Stimulated activated CD4-positive, alpha-beta T cell treated with anti-CD3 and anti-CD28 coated beads, Interleukin-1b, Interleukin-23, amount 100 ng/mL, for 1 hour (primary cell): ENCODE measurements at places on chromosomes 16 and 17.

- no peak for DNase-seq
Observed at GRCh38 chr16:78277321-78278055, 178.0 kb downstream of the WWOX start.

GRCh38 chr16:54193665-54194333, 92.8 kb downstream of the IRX3 start:
- DNase-seq = no peak

DNA sequence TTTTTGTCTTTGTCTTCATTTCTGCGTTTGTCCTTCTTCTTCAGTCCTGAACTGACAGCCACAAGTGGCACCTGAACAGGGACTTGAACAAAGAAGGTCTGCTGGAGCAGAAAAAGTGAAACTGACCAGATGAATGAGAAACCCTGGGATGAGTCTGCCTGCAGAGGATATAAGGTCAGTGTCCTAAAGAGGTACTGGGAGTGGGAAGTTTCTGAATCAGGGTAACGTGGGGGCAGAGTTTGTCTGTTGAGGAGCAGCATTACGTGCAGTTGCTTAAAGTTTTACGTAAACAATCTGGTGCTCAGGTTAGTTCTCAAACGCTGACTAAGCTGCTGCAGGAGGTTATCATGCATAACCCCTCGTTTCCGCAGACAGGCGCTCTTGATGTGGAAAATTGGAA, 2057.6 kb downstream of the TP53TG3F start:
- no peak for DNase-seq

DNA sequence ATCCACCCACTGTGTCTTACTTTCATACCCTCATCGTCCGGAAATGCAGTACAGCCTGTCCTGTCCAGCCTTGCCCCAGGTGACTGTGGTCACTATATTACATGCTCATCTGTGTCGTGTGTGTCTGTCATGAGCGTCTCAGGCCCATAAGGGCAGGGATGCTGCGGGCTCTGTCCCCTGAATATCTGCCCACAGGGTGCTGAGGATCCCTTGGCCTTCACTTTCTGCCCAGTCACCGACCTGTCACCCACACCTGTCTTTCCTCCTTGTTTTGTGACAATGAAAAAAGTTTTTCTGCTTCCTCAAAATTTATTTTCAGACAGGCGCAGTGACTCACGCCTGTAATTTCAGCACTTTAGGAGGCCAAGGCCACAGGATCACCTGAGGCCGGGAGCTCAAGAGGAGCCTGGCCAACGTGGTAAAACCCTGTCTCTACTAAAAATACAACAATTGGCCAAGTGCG, 1.4 kb upstream of the CTRB1 start:
- no peak for DNase-seq

- no peak for DNase-seq
Observed at GRCh38 chr16:69762814-69763598, 874 bp downstream of the WWP2 start.

GRCh38 chr16:63005356-63005755, 969.1 kb upstream of the CDH8 start:
- DNase-seq = no peak

DNA sequence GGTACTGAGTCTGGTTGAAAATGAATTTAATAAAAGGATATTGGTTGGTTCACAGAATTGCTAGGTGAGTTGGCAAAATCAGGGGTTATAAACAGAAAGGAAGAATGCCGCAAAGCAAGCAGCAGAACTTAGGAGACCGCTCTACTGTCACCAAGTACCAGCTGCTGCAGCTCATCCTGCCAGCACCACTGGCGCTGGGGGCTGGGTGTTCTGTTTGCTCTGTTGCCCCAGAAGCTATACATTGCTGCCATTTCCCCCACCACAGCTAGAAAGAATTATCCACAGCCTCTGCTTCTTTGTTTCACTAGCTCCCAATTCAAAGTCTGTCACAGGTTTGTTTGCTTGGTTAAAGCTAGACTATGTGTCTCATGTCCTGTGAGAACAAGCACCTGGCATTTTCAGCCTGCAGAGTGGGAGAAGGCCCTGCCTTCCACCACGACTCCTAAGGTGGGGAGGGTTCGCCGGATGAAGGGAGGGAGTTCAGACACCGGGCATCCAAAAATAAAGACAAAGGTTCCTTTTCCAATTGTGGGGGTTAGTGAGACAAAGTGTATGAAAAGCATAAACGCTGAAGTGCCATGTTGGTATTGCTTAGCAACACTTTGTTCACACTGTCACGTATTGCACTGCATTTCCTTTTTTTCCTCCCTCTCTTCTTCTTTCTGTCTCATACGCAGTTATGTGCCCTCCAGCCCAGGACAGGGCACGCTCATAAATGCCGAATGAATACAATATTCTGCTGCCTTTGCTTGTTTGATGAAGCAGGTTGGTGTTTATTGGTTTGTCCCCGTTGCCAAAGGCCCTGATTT, 9.6 kb upstream of the CPD start:
- DNase-seq = no peak

DNA sequence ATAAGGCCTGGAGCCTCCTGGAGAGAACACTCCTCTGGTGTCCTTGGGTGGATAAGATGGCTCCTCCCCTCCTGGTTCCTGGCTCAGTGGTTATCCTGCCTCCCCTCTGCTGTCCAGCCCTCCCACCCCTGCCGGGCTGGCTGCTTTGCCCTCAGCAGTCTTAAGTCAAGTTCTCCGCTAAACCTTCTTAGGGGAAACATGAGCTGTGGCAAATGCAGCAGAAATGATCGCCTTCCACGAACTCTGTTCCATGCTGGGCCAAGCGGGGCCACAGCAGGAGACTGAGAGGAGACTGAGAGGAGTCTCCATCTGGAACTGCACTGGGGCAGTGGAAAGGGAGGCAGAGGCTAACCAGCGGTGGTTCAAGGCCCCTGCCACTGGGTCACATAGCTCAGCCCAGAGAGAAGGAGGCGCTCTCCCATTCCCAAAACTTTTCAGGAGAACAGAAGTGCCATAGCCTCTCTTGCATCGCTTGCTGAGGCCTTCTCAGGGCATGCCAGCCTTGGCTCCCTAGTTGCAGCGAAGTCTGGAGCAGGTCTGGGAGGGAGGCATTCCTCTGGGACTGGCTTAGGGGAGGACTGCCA, 26.9 kb downstream of the TNS4 start:
- DNase-seq = no peak

GRCh38 chr17:34384271-34384670, 21.2 kb upstream of the CCL1 start:
- no peak for DNase-seq

DNA sequence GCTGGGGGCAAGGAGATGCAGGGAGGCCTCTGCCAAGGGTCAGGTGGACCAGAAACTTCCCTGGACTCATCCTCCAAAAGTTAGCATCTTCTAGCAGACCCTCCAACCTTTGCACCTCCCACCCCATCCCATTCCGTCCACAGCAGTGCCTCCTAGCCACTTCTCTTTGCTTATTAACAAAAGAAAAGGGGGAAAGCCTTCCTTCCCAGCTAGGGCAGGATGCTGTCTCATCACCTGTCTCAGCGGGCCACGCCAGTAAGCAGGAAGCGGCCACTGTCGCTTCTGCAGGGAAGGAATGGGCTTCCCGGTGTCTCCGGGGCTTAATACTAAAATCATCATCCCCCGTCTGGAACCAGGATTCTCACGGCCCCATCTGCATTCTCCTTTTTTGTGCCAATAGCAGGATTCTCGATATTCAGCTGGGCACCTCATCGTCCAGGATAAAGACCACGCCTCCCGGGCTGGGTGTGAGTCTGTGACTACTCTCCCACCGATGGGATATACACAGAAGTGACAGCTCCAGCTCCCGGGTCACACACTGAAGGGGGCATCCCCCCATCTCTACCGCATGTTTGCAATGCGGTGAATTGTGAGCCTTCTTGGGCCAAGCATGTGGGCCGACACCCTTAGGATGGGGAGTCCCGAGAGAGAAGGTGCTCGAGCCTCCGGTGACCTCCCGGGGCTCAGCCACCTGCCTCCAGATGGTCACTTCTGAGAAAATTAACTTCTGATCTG, 15.5 kb upstream of the RBFOX3 start:
- no peak for DNase-seq

DNA sequence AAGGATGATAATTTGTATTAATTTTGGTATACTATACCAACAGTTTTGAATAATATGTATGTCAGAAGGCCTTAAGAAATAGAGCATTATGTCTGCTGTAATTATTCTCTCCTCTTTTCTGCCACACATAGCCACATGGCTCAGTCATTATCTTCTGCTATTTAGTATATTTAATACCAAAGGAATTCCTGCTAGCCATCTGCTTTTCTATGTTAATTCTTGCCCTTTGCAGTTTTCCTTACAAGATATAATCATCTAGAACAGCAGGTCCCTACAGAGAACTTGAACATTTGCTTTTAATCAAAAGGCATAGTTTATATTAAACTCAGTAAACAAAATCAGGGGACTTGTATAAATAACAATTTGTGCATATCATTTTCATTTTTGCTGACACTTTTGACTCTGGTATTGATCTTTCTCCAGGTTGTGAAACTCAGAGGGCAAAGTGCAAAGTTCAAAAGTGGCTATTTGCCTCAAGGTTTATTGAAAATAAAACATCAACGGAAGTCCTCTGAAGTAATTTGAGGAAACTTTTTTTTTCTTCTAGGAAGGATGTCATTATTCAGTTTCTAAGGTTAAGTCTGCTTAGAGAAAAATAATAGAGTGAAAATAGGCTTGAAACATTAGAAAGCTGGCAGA, 702.0 kb downstream of the KCNJ2 start:
- no peak for DNase-seq

DNA sequence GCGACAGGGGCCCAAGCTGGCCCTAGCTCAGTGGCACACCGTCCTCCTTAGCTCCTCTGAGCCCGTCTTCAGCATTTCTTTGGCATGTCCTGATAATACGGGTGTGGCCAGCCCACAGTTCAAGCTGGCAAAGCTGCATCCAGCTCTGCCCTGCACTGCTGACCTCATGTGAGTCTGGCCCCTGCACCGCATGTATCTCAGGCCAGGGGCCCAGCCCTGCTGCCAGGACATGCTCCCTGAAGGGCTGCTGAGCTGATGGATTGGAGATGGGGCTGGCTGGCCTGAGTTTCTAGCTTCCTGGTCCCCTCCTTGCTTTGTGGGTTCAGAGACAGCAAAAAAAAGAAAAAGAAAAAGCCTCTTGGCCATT, 2.4 kb downstream of the DOC2B start:
- DNase-seq = no peak

GRCh38 chr16:7450440-7450839, 117.8 kb downstream of the RBFOX1 start:
- DNase-seq = no peak

DNA sequence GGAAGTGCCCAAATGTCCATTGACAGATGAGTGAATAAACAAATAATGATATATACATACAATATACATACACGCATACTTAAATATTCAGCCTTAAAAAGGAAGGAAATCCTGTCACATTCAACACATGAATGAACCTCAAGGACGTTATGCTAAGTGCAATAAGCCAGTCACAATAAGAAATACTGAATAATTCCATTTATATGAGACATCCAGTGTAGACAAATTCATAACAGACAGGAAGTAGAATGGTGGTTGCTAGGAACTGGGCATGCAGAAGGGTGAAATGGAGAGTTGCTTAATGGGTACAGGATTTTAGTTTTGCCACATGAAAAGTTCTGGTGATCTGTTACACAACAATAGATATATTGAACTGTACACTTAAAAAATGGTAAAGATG, 8.8 kb upstream of the ITGB4 start:
- no peak for DNase-seq

GRCh38 chr16:85517563-85518179, 95.5 kb upstream of the GSE1 start:
- no peak for DNase-seq

- no peak for DNase-seq
Observed at GRCh38 chr17:66255527-66255971, 26.3 kb upstream of the APOH start.

- DNase-seq = no peak
Observed at GRCh38 chr17:55405600-55405999, 16.0 kb downstream of the MMD start.

- DNase-seq = no peak
Observed at GRCh38 chr17:49748223-49748622, 15.7 kb downstream of the FAM117A start.

DNA sequence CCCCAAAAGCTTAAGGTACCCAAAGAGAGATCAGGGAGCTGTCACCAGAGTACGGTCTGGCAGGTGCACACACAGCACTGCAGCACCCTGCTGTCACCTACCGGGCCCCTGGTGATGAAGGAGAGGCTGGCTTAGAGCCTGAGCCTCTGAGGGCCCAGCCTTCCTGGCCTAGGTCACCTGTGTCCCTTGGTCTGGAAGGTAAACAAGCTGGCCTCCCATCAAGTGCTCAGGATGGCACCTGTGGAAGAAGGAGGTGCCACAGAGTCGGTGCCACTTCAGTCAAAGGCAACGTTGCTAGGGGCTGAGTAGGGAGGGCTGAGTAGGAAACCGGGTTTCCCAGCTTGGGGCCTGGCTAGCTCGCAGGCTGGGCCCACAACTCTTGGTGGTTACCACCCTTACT, 70.7 kb downstream of the COG7 start:
- no peak for DNase-seq

DNA sequence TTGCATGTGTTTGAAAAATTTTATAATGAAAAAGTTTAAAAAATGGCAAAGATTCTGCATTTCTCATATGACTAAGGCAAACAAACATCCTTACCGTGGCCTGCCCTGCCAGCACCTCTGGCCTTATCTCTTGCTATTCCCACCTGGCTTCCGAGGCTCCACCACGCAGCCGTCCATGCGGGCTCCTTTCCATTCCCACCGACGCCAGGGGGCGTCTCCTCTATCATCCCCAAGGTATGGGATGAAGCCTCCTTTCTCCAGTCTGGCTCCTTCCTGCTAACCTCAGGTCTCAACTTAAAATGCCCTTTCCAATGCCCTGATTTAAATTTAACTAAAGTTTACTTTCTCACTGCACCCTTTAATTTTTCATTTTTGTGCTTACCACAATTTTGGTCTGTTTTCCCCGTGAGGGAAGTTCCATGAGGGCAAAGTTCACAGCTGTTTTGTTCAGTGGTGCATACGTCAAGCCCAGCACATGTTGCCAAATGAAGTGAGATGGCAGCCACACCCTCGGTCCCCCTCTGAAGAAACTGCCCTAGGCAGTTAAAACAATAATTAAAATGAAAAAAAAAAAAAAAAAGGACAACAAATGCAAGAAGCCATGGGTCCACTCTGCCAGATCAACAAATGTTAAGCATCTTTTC, 13.3 kb upstream of the SDK2 start:
- no peak for DNase-seq

DNA sequence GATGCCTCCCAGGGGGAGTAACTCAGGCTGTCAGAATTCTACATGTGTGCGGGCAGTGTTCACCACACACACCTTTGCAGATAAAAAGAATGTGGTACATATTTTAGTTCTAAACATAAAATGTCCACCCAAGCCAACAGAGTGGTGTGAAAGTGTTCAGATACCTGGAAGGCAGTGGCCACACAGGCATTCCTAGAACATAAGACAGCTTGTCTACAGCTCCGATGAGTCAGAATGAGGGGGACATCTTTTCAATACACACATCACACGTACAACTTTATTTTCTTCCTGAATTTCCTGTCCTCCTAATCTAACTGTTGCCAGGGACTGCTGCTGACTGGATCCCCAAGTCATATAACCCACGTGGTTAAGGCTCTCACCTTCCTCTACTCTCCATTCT, 142.3 kb downstream of the ZFHX3 start:
- no peak for DNase-seq

- no peak for DNase-seq
Observed at GRCh38 chr16:88691924-88692560, 5.7 kb upstream of the SNAI3 start.

GRCh38 chr16:65574326-65574966, 452.6 kb upstream of the CDH11 start:
- no peak for DNase-seq
